ENCODE measurements at places on chromosomes 4 and X. TPM values are rescaled to one million over a fixed set of nuclear protein-coding genes. Genes with fewer than 3 reads are reported as not detected.

Gene TRIM61
- 0.15 TPM for total RNA-seq

DNA sequence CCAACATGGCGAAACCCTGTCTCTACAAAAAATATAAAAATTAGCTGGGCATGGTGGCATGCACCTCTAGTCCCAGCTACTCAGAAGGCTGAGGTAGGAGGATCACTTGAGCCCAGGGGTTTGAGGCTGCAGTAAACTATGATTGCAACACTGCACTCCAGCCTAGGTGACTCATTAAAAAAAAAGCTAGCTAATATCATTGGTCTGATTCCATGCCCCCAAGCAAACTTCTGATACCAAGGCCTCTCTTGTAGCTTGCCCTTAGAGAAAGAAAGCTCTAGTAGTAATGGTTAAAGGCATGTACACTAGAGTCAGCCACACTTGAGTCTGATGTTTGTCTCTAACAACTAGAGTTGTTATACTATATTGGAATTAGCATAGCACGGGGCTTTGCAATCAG is 32.6 kb upstream of the PHF8 start:
- DNase-seq: no peak

Gene FAM47E
- 3.3 TPM for total RNA-seq

DNA sequence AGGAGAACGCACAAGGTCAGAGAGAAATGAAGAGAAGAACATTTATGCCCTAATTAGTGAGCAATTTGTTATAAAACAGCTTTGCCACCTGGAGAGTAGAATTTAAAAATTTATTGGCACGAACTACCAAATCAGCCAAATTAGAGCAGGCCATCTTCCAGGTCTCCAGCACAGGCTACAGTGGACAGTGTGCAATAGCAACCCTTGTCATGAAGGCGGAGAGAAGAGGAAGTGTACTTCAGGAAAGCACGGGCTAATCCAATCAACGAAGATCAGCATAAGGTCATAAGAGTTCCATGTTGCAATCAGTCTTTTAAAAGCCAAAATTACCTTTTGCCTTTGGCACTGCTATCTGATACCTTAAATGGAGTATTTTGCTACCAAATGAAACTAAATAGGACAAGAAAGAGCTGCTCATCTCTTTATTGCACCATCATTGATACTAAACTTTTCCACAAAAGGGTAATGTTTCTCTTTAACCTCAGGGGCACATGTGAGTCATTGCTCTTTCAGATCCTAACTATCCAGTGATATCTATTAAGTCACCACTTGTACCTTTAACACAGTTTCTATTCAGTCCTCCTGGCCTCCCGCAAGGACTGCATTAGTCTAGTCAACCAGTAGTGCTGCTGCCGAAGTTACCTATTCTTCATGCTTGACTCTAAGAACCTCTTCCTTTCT is 19.9 kb downstream of the ANK2 start:
- DNase-seq: peak; percentile 78

Gene TLR10
- total RNA-seq: 0.08 TPM

Gene AFAP1
- total RNA-seq: 1.3 TPM

DNA sequence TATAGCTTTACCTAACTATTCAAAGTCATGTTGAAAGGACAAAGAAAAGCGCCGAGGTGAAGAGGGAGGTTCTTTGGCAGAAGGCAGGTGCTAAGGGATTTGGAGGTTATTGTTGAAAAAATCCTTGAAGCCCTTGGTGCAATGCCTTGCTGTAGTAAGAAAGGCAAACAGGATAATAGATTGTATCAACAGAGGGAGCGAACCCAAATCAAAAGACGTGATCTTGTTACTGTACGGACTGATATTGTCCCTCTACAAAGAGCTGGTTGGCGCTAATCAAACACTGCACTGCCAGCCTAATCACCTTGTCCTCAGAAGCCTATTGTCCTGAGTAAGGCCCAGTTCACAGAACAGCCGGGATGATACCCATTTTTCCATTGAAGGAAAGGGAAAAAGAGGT is 182.9 kb downstream of the ZIC3 start:
- DNase-seq: no peak

- peak; percentile 78 for DNase-seq
Observed at GRCh38 chr4:15455290-15455689, 14.4 kb upstream of the CC2D2A start.

DNA sequence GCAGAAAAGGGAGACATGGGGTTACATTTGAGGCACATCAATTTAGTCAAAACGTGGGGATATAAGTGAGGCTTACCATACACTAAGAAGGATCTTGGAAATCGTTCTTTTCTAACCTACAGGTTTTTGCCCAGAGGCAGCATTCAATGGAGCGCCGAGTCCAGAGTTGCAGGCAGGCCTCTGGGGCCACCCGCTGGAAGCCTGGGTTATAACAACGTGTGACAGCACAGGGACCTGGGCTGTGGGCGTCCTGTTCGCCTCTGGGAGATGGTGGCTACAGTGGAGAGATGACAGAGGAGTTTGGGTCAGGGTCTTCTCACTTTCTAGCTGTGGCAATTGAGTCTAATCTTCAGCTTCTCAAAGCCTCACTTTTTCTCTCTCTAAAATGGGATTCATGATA is 53.9 kb downstream of the ENPP6 start:
- peak; percentile 77 for DNase-seq

Gene ANOS1
- 0.25 TPM for total RNA-seq

DNA sequence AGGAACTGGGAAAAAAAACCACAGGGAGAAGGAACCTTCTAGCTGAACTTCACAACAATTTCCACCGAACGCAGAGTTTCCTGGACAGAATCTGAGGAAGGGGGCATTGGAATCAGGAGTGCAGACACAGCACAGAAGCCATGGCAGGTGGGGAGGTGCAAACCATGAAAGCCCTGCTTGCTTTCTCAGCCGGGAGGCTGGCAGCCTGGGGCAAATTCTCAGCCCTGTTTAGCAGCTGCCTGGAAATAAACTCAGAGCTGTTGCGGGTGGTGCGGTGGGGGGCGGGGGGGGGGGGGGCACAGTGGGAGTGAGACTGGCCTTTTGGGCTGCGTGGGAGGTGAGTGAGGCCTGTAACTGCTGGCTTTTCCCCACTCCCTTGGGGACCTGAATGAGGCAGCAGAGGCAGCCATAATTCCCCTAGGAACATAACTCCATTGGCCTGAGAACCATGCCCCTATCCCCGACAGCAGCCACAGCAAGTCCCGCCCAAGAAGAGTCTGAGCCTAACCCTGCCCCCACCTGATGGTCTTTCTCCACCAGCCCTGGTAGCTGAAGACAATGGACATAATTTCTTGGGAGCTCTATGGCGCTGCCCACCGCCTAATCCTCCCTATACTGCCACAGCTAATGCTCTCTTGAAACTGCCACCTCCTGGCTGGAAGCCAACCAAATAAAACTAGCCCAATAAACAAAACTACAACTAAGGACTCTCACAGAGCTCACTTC is 176.3 kb downstream of the FAM13A start:
- no peak for DNase-seq

Gene ZCCHC18
- not detected for total RNA-seq
